ENCODE measurements at places on chromosomes 11 and 22.
A peak's percentile ranks its signal among the peaks of the same experiment; 100 is the strongest.

GRCh38 chr11:69508974-69509373 lies 27.5 kb downstream of the LINC01488 start:
- no peak for DNase-seq

- DNase-seq = no peak
These were observed 901.4 kb upstream of the API5 start for GRCh38 chr11:42410251-42410955.

- no peak for DNase-seq
These were observed 68.0 kb downstream of the RSF1 start for GRCh38 chr11:77752516-77752915.

DNA sequence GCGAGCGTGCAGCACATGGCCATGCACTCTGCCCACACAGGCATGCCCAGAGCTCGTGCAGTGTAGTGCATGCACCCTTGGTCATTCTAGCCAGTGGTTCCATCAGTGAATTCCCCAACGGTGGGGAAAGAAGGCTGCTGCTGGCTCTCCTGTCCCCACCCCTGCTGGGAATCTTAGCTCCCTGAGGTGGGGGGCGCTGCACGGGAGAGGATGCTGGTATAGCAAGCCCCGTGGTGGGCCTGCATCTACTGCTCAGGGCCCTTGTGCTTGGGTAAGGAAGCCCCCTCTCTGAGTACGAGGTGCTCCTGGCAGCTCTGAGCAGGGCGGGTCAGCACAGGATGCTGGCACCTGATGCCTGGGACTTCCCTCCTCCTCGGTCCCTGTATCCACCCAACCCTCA lies 18.5 kb upstream of the BAIAP2L2 start:
- no peak for DNase-seq

- DNase-seq = no peak
These were observed 40.5 kb downstream of the FBXO7 start for GRCh38 chr22:32515084-32515483.

- DNase-seq = no peak
These were observed 12.8 kb downstream of the TNRC6B start for GRCh38 chr22:40190501-40190900.

GRCh38 chr11:132910011-132910760 lies 622.1 kb downstream of the OPCML start:
- no peak for DNase-seq

- DNase-seq = no peak
These were observed 80.4 kb upstream of the PRR5 start for GRCh38 chr22:44621401-44622146.

- DNase-seq = no peak
These were observed 68.6 kb downstream of the MICAL2 start for GRCh38 chr11:12179019-12179418.

DNA sequence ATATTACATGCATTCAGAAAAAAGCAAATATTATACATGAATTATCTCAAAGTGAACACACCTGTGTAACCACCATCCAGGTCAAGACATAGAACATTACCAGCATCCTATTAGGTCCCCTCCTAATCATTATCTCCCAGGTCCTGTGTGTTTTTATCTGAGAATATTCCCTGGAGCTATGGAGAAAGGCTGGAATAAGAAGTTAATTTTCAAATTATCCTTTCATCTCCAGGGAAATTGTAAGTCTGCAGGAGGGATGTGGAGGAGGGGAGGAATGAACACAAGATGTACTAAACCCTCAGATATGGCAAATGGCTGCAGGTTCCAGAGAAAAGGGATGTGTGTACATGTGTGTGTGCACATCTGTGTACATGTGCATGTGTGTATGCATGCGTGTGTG lies 25.2 kb upstream of the NAV2 start:
- DNase-seq = no peak

DNA sequence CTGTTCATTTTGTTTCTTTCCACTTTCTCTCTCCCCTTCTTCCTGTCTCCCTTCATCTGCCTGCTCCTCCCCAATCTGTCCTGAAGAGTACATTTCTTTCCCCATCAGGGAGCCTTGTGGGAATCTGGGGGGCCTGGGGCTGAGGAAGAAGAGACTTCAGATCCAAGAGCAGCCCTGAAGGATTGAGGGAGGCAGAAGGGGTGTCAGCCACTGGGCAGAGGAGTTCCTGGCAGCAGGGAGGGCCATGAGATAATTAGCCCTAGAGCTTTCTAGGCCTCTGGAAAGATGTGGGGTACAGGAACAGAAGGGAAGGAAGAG lies 24.4 kb upstream of the OAF start:
- DNase-seq = no peak

DNA sequence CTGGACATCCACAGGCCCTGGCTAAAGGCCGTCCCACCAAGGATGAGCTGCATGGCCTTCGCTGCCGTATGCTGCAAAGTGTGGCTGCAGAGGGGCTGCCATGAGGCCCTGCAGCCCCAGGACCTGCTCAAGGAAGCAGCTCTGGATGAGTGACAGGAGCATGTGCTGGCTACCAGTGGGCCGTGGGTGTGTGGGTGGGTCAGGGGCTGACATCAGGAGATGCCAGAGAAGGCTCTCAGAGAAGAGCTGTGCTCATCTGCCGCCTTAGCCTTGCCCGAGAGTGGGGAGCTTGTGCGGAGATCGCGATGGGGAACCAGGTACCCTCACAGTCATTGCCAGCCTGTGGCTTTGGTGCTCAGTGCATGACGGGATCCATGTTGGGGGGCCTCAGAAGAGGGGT lies 41.3 kb downstream of the SCUBE1 start:
- no peak for DNase-seq

- peak; percentile 82 for DNase-seq
These were observed 3.2 kb downstream of the MYEOV start for GRCh38 chr11:69296890-69297786.

- no peak for DNase-seq
These were observed 21.9 kb downstream of the MMP13 start for GRCh38 chr11:102933627-102934026.

DNA sequence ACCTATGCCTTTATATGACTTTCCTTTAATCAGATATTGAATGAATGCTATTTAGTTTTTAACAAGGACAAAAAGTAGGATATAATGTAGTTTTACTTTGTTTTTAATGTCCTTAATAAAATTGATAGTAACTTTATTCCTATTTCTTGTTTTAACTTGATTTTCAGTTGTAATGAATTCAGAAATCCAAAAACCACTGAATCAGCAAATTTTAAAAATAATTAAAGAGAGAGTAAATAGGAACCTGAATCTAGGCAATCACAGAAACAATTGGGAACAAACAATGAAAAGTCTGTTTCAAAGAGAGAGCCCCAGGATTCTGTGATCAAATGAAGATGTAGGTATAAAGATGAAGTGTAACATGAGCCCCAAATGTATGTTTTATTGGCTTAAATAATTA lies 556.0 kb downstream of the LUZP2 start:
- DNase-seq = no peak

DNA sequence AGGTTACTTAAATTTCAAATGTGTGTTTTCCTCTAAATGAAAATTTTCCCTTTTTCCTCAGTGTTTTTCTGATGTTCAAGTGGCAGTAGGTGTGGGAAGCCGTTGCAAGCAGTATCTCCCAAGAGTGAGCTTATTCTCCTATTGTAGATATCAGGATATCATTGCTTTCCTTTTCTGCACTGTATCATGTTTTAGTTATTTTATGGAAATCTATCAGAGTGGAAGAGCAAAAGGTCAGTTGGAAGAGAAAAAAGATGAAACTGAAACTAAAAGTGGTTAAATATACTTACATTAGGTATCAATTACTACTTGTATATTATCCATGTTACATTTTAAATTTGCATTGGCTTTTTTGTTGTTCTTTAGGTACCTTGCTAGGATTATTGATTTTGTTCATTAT lies 57.0 kb downstream of the PDE3B start:
- DNase-seq = no peak

- no peak for DNase-seq
These were observed 42.7 kb downstream of the SCN3B start for GRCh38 chr11:123611698-123612097.

DNA sequence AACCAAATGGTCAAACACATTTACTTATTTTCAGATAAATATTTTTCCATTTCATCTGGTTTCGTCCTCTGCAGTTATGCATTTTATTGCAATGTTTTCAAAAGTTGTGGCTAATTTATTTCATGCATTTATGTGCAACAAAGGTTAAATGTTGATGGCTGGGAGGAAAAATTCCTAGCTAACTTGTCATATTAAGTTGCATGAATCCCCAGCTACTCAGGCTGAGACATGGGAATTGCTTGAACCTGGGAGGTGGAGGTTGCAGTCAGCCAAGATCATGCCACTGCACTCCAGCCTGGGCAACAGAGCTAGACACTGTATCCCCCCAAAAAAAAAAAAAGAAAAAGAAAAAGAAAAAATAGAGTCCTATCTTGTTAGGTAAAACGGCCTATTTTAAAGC lies 1862.4 kb upstream of the RAG2 start:
- no peak for DNase-seq

- no peak for DNase-seq
These were observed 140.2 kb downstream of the SNX19 start for GRCh38 chr11:130776061-130776419.

- no peak for DNase-seq
These were observed at the start of gene KLHL35 for GRCh38 chr11:75432911-75433321. TSS of gene KLHL35 (minus strand) at chr11:75433203. CDS start at chr11:75430629, 2,574 bp downstream.

DNA sequence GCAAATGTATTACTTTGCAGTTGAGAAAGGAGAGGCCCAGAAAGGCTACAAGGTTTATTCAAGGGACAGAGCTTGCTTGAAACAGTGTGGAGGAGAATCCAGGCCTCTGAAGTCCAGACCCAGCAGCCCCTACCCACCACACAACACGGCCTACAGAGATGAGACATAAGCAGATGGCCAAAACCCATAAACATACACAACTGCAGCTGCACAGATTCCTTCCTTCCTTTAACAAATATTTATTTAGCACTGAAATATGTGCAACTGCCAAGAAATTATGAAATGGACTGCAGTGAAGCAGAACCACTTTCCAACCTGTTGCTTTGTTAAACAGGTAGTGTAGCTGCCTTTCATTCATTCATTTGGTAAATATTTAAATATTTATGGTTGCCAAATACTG lies 122.3 kb downstream of the SPATA19 start:
- DNase-seq = no peak

- no peak for DNase-seq
These were observed 5.0 kb upstream of the PYGM start for GRCh38 chr11:64764753-64765152.

GRCh38 chr11:109507836-109508561 lies 86.0 kb downstream of the C11orf87 start:
- no peak for DNase-seq

- DNase-seq = no peak
These were observed 1.2 kb downstream of the C2CD2L start for GRCh38 chr11:119108146-119108856.

GRCh38 chr11:101860696-101861427 lies 53.9 kb upstream of the CEP126 start:
- DNase-seq = peak; percentile 26

- no peak for DNase-seq
These were observed 742 bp upstream of the CASP4 start for GRCh38 chr11:104968856-104969776.

DNA sequence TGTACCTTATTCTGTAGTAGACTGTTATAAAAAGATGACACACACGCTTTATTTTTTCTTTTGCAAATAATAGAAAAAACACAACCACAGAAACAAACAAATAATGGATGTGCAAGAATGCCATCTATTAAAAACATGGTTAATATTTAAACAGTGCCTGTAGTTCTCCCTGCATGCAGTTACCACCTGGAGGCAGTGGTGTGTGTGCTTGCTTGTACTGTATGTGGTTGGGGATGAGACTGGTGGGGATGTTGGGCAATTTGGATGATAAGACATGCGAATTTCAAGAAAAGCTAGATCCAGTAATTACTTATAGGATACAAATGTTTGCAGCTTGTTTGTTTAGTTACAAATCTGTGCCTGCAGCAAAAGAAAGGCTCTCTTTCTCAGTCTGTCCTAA lies 3.6 kb downstream of the C11orf87 start:
- DNase-seq = no peak

DNA sequence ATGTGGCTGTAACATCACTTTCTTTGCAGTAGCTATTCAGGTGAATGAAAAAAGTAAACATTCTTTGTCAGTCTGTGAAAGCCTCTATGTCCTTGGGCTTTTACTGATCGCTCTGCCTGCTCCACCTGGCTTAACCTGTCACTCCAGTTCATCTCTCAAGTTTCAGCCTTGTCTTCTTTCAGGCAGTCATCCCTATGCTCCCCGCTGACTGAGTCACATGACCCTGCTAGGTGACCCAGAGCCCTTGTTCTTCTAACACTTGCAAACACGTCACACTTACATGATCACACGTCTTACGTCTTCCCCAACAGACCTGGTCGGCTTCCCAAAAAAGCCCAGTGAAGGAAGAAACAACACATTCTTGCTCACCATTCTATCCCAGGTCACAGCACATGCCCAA lies 499.3 kb upstream of the TENM4 start:
- DNase-seq = no peak

DNA sequence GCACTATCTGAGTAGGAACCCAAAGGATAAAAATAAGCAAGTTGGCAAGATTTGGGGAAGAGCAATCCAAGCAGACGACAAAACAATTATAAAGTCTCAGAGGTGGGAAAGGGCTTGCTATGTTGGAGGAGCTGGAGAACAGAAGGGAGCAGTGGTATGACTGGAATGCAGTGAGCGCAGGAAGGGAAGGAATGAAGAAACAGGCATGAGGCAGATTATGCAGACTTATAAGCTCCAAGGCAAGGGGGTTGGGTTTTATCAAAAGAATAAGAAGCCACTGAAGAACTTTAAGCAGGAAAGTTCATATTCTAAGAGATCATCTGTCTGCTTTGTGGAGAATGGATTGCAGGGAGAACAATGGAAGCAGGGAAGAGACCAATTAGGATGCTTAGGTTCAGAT lies 31.7 kb downstream of the PGM2L1 start:
- DNase-seq = no peak

DNA sequence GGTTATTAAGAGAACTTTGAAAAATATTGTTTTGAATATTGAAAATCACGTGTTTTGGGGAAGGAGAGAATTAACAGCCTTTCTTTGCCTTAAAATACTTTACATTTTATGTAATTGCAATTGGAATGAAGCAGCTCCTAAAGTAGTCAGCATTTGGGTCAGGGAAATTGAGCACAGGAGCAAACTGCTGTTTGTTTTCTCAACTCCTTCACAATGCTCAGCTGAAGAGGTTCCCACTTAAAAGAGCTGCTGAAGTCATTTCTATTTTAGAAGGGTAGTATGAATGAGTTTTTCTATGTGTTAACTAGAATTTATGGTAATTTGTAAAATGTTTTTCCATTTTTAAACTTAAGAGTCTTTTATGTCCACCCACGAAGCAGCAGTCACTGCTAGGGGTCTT lies 8.1 kb upstream of the UCP2 start:
- DNase-seq = no peak
